Activated effector memory CD4-positive, alpha-beta T cell treated with anti-CD3 and anti-CD28 coated beads, Interleukin-2, amount 50 U/mL, for 16 hours (primary cell): ENCODE measurements at places on chromosomes 2 and 18.
A peak's percentile ranks its signal among the peaks of the same experiment; 100 is the strongest.

DNA sequence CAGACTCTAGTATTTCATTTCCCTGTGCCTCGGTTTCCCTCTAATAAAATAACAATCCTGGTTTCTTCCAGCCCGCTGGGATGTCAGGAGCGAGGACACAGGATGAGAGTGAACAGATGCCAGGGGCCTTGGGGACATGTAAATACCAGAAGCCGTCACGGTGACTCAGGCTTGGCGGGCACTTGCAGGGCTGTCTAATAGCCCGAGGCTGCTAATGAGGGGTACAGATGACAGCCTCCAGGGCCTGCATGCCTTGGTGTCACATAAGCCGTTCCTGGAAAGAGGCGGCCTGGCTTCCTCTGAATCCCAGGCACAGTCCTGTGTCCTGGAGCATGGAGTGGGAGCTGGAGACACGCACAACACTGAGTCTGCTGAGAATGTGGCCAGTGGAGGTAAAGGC is 28.2 kb downstream of the HS1BP3 start:
- DNase-seq: peak; percentile 44

DNA sequence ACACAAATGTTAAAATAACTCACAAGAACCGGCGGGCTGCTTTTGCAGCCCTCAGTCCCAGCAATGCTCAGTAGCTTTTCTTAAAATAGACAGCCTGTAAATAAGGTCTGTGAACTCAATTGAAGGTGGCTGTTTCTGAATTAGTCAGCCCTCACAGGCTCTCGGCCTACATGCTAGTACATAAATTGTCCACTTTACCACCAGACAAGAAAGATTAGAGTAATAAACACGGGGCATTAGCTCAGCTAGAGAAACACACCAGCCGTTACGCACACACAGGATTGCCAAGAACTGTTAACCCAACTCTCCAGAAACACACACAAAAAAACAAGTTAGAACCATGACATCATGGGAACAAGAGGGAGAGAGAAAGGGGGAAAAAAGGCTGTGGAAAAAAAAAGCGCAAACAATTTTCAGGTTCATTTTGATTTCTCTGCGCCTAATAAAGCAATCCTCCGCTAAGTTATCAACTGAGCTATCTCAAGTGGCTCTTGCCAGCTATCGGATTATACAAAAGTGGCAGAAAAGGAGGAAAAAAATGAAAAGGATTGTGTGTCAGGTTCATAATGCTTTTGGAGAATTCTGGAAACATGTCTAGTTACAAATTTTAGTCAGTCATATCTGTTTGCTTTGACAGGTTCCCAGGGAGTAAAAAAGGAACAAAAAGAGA is 89.1 kb downstream of the ZEB2 start:
- DNase-seq: no peak

- no peak for DNase-seq
Observed at GRCh38 chr2:163649080-163649479, 86.7 kb downstream of the FIGN start.

DNA sequence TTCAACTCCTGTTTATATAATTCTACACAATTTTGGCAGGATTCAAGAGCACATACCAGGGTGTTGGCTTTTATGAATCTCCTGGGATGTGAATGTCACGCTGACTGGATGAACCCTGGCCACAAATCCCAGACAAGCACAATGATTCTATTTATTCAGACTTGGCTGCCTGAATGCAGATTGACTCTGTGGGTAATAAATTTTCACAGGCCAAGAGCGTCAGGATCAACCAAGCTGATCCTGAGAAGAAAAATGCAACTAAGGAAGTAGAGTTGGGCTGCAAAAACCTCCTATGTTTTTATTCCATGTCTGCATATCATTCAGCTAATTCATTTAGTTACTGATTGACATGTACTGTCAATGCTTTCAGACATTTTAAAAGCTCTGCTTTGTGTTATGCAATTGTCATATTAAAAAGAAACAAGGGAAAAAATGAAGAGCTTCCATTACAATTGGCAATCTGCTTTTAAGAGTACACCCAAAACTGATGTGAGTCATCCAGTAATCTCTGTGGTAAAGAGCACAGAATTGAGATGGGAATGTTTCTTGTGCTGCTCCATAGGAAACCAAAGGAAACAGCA is 173.0 kb upstream of the REV1 start:
- no peak for DNase-seq

- no peak for DNase-seq
Observed at GRCh38 chr2:241223211-241224017, 34.9 kb downstream of the ANO7 start.

DNA sequence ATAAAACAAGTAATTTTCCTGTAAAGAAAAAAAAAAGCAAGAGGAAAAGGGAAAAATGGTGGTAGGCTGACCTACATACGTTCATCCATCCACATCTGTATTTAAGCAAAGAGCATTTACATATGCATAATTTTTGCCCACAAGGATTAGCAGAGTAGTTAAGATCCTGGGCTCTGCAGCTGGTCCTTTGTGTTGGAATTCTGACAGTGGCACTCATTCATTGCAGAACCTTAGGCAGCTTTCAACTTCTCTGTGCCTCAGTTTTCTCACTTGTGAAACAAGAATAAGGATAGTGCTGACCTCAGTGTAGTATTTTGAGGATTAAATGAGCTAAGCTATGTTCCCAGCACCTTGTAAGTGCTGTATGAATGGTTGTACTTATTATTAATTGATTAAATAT is 211.3 kb downstream of the ARL4C start:
- DNase-seq: no peak

GRCh38 chr2:190545555-190546385 is 11.2 kb upstream of the NEMP2 start:
- no peak for DNase-seq

DNA sequence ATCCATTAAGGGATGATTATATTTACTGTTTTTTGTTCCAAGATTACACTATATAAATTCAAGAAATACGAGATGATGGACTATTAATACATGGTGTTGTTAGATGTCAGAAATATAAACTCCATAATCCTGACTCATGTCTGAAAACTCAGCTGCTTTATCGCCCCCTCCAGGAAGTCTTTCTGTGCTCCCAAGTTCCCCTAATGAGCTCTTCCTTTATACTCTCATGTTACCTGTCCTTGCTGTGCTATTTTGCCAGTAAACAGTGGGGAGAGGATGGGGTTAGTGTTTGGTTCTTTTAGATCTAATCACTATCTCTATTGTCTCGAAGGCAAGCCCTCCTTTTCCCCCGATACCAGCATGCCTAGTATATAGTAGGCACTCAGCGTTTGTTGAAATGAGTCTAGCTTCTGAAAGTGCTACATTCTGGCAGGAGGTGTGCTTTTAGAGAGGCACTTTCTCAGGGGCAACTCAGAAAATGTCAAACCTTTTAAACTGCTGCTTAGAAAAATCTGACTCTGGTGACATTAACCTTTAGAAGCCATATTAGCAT is 21.4 kb upstream of the BARD1 start:
- no peak for DNase-seq

DNA sequence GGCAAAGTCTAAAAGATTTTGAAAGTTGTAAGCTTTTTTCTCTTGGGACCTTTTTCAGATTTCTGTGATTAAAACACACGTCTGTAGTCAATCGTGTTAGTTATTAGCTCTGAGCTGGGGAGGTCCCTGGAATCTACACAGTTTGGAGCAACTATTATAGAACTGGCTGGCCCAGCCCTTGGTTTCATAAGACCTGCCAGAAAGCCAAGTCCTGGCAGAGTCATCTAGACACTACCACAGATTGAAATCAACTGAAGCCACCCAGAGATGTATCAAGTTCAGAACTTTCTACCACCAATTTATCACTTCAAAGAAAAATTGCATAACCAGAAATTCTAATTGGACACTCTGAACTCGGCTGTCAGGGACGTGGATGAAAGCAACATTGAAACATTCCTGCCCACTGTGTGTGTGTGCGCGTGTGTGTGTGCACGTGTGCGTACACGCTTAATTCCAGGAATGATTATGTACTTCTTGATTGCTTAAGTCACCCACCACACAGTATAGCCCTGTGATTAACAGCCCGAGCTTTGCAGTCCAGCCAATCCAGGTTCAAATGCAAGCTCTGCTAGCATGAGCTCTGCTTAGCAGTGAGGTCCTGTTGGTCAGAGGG is 126.3 kb downstream of the TPGS2 start:
- no peak for DNase-seq

- no peak for DNase-seq
Observed at GRCh38 chr2:9208875-9209274, 2.3 kb downstream of the ASAP2 start.

DNA sequence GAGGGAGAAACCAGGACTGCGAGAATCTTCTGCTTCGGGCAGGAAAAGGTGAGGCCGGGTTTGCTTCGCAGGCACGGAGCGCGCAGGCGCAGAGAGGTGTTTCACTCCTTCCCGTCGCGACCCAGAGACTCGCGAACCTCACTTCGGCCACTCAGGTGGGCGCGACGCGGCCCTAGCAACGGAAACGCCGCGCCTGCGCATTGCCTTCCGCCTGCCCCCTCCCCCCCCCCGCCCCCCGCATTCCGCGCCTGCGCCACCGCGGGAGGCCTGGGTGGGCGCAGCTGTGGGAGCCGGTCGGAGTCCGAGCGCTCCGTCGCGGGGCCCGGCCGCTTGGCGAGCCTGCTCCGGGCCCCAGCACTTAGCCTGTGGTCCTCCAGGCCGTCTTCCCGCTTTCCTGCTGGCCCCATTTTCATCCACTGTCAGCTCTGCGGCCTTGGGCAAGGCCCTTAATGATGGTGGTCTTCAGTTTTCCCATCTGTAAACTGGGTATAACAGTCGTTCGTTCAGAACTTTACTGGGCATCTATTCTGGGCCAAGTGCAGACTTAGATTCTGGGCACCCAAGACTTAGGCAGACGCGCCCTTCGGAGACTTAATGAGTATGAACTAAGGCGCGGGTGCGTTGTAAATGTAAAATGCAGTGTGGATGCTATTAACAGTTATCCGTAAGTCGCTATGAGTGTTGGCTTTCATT is 62.1 kb upstream of the ACKR3 start:
- peak; percentile 79 for DNase-seq

- DNase-seq: no peak
Observed at GRCh38 chr2:46318579-46319460, 21.6 kb downstream of the EPAS1 start.

GRCh38 chr18:49400398-49401072 is 59.9 kb downstream of the DYM start:
- DNase-seq: no peak

DNA sequence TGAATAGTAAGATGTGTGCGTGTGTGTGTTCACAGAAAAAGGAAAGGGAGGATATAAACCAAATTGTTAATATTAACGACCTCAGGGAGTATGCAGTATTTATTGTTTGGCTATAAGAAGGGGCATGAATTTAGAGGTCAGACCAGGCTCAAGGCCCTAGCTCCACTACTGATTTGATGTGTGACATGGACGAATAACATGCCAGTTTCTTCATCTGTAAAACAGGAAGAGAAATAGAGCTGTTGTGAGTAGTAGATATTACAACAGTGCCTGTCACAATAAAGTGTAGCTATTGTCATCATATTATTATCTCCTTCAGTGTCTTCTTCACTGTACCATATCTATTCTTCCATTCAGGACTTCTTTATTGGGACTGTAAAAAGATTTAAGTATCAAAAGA is 4.1 kb upstream of the MAT2A start:
- no peak for DNase-seq

DNA sequence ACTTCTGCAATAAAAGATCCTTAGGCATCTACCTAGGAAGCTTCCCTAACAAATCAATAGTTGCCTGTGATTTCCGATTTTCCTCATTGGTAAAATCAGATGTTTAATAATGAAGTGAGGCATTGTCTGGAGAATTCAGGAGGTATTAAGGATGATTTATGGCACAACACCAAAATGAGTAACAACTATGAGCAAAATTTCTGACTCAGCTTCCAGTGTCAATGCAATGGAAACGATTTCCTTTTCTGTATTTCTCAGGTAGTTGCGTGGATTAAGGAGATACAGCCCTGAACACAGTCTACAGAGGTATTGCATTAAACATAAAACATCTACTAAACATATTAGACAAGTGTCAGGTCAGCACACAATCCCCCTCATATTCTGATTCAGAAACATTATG is 99.5 kb downstream of the EPB41L3 start:
- DNase-seq: no peak

GRCh38 chr2:27956888-27957287 is 66.4 kb downstream of the BABAM2 start:
- DNase-seq: no peak

DNA sequence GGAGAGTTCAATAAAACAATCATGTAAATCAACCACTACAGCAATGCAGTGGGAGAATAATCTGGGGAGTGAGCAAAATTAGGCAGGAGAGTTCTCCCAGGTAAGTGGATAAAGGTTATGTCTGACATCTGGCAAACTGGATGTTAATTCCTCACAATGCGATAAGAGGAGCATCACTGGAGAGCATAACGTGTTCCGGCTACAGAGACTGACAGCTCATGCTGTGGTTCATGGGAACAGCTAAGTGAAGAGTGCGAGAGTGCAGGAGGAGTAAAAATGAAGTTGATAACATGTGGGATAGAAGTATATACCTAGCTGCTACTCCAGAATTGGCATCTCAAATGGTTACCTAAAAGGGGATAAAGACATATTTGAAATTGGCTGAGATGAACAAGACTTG is 153.2 kb downstream of the LTBP1 start:
- no peak for DNase-seq

DNA sequence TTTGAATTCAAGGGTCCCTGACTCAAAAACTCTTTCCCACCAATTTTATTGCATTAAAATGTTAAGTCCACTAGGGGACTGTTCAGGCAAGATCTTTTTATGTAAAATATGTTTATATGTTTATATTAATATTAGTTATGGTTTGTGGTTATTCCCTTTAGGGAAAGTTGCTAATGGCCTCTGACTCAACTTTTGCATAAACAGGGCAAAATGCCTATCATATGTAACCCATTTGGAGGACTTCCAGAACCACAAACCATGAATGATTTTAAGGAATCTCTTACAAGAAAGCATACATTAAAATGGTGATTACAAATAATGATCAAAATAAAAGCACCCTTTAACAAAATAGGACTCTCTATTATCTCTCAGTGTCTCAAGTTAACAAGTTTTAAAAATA is 1484.5 kb upstream of the ZEB2 start:
- DNase-seq: no peak

GRCh38 chr2:145748927-145749326 is 1229.0 kb upstream of the ZEB2 start:
- DNase-seq: no peak

- no peak for DNase-seq
Observed at GRCh38 chr18:9735879-9736278, 27.8 kb downstream of the RAB31 start.

- DNase-seq: no peak
Observed at GRCh38 chr2:138640921-138641676, 139.1 kb downstream of the NXPH2 start.

- no peak for DNase-seq
Observed at GRCh38 chr2:174800436-174801205, 36.3 kb upstream of the CHRNA1 start.

GRCh38 chr2:195649629-195650190 is 7.3 kb upstream of the SLC39A10 start:
- DNase-seq: no peak

DNA sequence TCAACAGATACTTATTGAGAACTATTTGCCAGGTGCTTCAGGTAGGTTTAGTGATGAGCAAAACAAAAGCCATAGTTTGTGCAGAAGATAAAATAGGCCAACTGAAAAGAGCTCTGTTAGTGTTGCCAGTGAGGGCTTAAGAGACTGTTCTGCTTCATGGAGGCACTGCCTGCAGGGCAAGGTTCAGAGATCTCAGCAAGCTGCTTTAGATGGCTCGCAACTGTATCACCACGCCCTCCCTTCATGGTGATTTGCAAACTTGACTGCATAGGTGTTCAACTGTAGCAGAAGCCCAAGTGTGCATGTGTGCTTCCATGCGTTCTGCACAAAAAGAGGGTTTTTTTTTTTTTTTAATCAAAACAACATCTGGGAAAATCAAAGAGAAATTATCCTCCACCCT is 84.5 kb downstream of the RAPH1 start:
- DNase-seq: no peak

- DNase-seq: no peak
Observed at GRCh38 chr2:216564611-216565010, 66.0 kb downstream of the RPL37A start.
